ENCODE measurements at places on chromosomes 13 and 19. TPM values are rescaled to one million over a fixed set of nuclear protein-coding genes. Genes with fewer than 3 reads are reported as not detected.

TEX29 gene
- total RNA-seq, result not detected

MEIS3 gene
- 28.6 TPM for total RNA-seq

MAST3 gene
- 32.8 TPM for total RNA-seq

- no peak overlapping the region for H3K4me3 ChIP-seq
- no peak for DNase-seq
- no peak overlapping the region for H3K27ac ChIP-seq
- H3K27me3 ChIP-seq, result no peaks in the 10 kb centered on the region
- H3K4me1 ChIP-seq, result no peaks in the 10 kb centered on the region
Observed at GRCh38 chr13:73681015-73681414, 453.2 kb downstream of the KLF12 start.

- H3K36me3 ChIP-seq, result no peaks in the 10 kb centered on the region
- DNase-seq, result no peak
- H3K27me3 ChIP-seq, result no peaks in the 10 kb centered on the region
- H3K4me3 ChIP-seq, result peak overlapping the region; percentile 78
- no peaks in the 10 kb centered on the region for H3K4me1 ChIP-seq
Observed at GRCh38 chr13:32316501-32316900, 1.2 kb downstream of the BRCA2 start.

GRCh38 chr13:36101157-36101556 lies 30.0 kb downstream of the DCLK1 start:
- H3K4me3 ChIP-seq, result no peak overlapping the region
- H3K27me3 ChIP-seq, result no peaks in the 10 kb centered on the region
- no peak overlapping the region for H3K27ac ChIP-seq
- no peaks in the 10 kb centered on the region for H3K4me1 ChIP-seq

DNA sequence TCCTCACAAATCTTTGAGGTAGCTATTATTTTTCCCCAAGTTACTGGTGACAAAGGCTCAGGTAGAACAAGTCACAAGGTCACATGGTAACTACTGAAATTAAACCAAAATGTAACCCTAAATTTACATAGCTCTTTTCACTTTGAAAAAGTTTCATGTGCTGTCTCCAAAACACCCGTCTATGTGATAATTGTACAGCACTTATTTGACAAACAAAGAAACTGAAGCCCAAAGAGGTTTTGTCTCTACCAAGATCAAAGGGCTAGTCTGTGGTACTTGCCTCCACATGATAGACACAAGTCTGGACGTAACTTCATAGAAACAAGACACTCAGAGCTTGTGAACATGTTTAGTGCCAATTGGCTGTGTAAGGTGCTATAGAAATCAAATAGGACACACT lies 108.3 kb downstream of the SACS start:
- no peaks in the 10 kb centered on the region for H3K27me3 ChIP-seq
- no peaks in the 10 kb centered on the region for H3K36me3 ChIP-seq
- DNase-seq, result no peak

DNA sequence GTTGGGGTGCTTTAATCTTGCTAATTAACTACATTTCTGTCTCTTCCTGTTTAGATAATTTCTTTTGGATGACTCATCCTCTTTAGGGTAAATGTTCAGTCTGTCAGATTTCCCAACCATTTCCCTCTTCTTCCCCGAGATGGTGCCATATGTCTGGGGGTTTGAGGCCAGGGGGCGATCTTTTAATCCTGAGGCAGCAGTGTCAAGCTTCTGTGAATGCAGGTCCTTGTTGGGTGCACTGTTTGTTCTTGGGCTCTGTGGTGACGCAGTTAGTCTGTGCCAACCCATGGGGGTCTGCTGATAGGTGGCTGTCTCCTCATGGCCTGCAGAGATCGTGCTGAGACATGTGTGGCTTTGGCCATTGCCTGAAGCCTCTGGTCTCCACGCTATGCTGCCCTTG lies 420.4 kb downstream of the NDFIP2 start:
- no peak for DNase-seq
- H3K36me3 ChIP-seq, result no peaks in the 10 kb centered on the region
- no peaks in the 10 kb centered on the region for H3K4me1 ChIP-seq
- H3K27ac ChIP-seq, result no peak overlapping the region
- H3K4me3 ChIP-seq, result no peak overlapping the region
- H3K27me3 ChIP-seq, result no peaks in the 10 kb centered on the region

Data from ascending aorta (tissue), 2 donors.